ENCODE measurements at places on chromosomes 6 and 20. TPM values are rescaled to one million over a fixed set of nuclear protein-coding genes. Genes with fewer than 3 reads are reported as not detected.

DNA sequence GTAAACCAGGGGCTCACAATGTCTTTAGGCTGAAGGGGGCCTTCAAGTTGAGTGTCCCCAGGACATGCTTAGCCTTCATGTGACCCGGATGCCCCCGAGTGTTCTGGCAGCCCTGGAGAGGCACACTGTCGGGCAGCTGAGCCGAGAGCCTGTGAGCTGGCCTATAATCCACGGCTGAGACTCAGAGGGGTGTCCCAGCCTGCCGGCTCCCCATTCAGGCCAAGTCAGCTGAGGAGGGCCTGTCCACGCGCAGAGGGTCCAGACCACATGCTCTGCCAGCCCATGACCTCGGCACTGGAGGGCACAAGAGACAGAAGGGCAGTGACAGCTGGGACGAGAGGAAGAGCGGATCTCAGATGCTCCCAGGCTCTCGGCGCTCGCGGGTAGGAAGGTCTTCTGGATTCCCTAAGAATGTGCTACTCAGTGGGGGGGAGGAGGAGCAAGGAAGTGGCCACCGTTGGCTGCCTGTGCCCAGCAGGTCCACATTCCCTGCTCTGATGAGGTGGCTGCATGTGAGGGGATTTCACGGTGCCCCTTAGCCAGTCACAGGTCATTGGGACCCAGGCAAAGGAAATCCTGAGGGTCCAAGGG is 224.7 kb downstream of the NRN1 start:
- DNase-seq: no peak

GRCh38 chr6:118712969-118713368 is 61.6 kb upstream of the CEP85L start:
- DNase-seq: no peak

DNA sequence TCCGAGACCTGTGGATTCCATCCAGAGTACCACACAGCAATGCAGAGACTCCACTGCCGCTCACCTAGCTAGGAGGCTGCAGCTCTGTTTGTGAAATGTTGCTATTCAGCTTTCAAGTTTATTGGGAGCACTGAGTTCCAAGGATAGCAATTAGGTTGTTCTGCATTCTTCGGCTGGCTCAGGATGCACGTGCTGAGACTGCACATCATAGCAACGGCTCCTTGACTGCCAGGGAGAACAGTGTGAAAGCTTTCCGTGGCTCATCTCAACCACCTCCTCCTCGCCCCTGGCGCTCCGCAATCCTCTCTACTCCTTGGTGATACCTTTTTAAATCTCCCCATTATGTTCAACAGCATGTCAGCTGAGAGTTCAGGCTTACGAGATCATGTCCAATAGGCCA is 116.6 kb downstream of the TSHZ2 start:
- DNase-seq: no peak

Gene PLTP
- total RNA-seq: 19.0 TPM

GRCh38 chr20:9353916-9354276 is 160.5 kb upstream of the LAMP5 start:
- DNase-seq: no peak

Gene ZNF337
- total RNA-seq: 12.5 TPM

Gene PPP1R3D
- total RNA-seq: 4.6 TPM

Gene TXLNB
- total RNA-seq: 230 TPM

GRCh38 chr20:50376888-50377459 is 133.2 kb upstream of the PTPN1 start:
- peak; percentile 66 for DNase-seq

Gene ATXN1
- total RNA-seq: 21.6 TPM

DNA sequence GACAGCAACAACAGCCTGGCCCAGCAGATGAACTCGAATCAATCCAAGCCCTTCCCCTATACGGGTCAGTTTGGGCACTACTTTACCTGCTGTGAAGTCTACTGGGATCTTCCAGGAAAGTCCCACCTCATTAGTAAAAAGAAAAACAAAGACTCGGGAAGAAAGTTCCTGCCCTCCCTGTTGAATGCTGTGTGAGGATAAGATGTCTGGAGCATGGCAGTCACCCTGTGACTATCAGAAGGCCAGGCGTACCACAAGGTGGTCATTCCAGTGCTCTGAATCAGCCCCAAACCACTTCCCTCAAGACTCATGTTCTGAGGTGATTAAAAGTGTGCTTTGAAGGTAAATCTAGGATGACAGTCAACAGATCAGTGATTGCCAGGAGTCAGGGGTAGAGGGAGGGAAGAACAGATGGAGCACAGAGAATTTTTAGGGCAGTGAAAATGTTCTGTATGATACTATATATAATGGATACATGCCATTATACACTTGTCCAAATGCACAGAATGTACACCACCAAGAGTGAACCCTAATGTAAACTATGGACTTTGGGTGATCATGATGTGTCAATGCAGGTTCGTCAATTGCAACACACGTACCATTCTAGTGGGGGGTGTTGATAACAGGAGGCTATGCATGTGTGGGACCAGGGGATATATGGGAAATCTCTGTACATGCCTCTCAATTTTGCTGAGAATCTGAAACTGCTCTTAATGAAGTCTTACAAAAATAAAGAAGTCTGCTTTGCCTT is 14.7 kb downstream of the FKBP1A start:
- no peak for DNase-seq

- DNase-seq: no peak
Measured at GRCh38 chr6:110530671-110531070, 54.3 kb upstream of the SLC22A16 start.

DNA sequence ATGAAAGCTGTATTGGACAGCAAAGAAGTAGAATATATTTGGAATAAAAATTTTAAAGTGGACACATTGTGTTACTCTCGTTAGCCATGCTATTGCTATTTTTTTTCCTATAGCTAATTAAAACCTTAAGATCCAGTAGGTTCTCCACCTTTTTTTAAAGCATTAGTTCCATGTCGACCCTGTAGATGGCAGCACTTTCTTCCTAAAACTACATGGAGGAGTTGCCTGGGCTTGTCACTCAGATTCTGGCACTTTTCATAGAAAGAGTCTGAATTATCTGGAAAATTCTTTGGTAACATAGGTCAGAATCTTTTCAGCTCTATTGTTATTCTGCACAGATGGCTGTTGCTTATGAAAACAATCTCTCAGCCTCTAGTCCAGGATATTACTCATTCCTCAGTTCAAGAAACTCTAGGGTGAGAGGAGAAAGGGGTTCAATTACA is 42.0 kb upstream of the ESR1 start:
- no peak for DNase-seq

- peak; percentile 87 for DNase-seq
Measured at GRCh38 chr6:144216668-144217218, 66.4 kb downstream of the STX11 start.

DNA sequence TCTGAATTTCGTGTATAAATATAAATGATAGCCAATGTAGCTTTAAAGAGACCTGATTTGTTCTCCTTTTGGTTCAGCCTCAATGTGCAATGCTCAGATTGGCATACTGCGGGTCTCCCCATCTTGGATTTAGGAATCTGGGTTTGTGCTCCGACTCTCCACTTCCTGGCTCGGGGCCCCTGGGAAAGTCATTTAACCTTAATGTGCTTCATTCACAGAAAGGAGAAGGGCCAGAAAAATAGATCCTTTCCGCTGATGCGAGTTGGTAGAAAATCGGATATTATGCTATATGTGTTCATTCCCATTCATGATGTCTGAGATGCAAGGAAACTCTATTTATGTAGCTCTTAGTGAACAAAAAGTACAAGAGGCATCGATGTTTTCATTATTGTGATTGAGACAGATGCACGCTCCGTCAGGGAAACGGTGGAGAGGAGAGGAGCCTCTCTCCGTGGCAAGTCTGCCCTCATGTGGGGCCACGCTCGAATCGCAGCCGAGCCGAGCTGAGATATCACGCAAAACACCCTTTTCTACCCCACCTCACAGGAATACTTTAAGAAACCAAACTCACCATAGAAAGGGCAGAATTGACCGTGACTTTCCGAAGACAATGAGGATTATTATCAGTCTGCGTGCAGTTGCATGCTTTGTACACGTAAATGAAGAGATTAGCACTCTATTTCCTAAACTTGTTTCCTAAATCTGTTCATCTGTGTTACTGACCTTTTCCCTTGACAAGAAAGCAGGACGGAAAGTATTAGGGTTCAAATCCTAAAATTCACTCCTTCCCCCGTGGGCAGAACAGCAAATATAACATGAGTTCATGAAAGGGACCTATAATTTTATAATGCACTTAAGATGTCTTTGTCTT is 136.6 kb downstream of the COL9A1 start:
- DNase-seq: peak; percentile 28

- no peak for DNase-seq
Measured at GRCh38 chr6:11791354-11792107, 12.9 kb upstream of the ADTRP start.

Gene HUS1B
- not detected for total RNA-seq

DNA sequence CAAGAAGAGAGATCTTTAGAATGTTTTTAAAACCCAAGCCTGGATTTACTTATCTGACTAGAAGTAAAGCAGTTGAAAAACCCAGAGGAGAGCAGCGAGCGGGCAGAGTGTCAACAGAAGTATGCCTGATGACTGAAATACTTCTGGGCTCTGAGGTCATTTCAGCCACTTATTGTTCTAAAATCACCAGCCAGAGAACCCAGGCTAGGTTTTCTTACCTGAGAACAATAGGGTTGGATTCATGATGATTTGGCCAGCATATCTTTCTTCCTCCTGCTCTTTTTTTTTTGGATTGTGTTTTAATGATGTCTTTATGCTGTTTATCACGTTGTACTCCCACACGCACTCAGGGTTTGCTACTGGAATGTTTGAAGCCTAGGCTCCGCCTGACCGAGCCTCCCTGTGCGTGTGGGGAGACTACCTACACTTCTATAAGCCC is 63.0 kb upstream of the KIF25 start:
- DNase-seq: no peak

- DNase-seq: no peak
Measured at GRCh38 chr6:53100561-53100960, 35.4 kb downstream of the FBXO9 start.

DNA sequence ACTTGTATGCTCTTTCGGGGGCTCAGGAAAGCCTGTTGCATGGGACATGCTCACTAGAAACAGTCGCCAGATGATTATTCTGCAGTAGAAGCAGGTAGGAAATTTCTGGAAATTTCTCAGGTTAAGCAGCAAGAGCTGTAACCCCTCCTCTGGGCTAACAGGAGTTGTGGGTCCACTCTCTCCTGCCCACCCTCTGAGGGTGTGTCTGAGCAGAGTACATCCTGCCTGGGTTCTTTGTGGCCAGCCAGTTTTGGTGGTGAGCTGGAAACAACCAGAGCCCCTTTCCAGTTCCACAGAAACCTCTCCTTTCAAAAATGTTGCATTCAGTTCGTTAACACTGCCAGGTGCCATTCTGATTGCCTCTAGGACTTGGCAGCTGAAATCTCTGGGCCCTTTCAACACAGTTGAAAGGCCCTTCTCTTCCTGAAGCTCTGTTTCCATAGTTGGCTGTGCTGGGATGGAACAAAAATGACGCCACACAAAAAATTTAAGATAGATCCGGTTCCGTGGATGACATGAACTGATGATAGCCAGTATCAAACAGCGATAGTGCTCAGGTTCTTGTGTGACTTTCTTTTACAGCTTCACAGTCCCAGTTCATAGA is 38.5 kb downstream of the PLCG1 start:
- DNase-seq: no peak

DNA sequence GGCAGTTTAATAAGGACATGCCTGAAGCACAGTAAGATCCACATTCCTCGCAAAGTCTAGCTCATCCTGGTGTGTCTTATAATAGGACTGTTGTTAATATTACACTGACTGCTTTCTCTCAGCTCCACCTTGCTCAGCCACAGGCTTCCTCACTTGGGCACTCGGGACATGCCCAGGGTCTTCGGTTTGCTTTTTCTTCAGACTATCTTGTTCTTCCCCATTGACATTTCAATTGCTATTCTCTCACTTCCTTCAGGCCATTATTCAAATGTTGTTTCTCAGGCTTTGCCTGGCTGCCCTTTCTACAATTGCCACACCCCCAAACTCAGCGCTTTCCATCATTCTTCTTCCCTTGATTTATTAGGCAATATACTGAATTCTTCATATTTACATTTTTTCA is 274.8 kb upstream of the RGS17 start:
- DNase-seq: no peak

DNA sequence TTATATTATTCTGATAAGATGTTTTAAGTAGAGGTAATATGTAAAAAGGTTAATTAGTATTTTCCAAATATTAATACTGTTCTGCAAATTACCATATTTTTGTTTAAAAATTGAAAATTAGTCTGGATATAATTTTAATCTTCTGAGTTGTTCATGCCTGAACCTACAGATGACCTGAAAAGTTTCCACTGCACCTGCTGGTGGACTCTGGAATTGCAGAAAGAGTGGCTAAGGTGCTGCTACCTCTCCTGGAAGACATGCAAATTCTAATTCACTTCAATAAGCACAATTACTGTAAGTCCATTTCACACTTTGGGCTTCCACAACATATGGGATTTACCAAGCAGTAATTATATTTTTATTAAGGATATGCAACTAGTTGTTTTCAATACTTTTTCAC is 77.7 kb upstream of the OLIG3 start:
- DNase-seq: no peak

DNA sequence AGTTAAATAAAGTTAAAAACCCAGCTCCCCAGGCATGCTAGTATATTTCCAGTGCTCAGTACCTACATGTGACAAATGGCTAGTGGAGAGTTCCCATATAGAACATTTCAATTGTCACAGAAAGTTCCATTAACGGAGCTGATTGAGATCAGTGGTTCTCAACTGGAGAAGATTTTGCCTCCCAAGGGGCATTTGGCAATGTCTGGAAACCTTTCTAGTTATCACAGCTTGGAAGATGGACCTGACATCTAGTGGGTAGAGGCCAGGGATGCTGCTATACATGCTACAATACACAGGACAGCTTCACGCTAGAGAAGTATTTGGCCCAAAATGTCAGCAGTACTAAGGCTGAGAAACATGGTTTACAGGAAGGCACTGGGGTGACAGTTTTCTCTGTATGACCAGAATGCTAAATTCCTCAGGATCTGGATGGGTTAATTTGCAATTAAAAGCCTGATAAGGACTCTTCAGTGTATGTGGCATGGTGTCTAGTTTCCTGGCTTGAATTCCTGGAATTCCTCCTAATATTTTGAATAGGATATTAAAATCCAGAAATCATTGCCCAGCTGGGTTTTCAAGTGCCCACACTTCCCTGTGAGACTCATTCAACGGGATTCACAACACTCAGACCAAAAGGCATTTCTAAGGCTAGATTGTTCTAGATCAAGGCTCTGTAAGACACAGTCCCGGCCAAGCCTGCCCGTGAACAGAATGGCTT is 84.7 kb upstream of the SALL4 start:
- no peak for DNase-seq

DNA sequence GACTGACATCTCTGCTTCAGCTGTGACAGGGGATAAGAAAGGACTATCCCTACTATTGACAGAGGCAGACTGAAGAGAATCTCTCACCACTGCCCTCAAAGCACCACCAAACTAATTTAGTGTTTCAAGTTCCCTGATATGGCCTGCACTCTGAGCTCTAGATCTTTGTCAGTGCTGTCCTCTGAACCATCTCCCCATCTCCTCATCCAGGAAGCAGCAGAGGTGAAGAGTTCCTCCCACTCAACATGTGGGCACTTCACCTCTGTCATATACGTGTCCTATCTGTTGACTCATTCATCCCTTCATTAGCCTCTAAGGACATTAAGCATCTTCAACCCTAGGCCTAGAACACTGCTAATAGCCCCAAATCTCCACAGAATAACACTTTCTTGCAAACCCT is 14.1 kb downstream of the FAM210B start:
- no peak for DNase-seq

GRCh38 chr20:45330476-45330875 is 17.7 kb downstream of the SDC4 start:
- no peak for DNase-seq

GRCh38 chr20:35981969-35982368 is 13.6 kb downstream of the CNBD2 start:
- DNase-seq: no peak

- DNase-seq: no peak
Measured at GRCh38 chr6:138691595-138692057, 81.9 kb upstream of the CCDC28A start.

Gene TAF4
- 17.5 TPM for total RNA-seq
